ENCODE measurements at places on chromosomes 5 and 9.

- no peak for DNase-seq
These were observed 82.6 kb downstream of the ALDH7A1 start for GRCh38 chr5:126512451-126512850.

DNA sequence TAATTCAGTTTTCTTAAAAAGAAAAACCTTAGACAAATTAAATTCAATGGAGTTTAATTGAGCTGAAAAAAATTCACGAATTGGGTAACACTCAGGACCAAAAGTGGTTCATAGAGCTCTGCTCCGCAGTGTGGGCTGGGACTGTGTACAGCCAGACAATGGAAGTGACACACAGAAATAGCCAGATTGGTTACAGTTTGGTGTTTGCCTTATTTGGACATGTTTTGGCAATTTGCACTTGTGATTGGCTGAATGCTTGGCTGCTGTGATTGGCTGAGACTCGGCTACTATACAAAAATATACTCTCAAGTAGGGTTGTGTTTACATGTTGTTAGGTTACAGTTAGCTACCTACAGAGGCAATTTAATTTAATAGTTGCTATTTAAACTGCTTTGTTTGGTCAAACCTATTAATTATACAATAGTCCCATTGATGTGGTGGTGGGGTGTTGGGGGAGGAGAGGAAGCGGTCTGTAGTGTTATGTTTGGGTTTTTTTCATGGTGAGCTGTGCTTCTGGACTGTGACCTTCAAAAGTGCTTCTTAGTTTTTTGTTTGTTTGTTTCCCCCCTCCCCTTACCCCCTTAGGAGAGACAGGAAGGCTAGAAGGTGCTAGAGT is 95.2 kb downstream of the CNTLN start:
- no peak for DNase-seq

DNA sequence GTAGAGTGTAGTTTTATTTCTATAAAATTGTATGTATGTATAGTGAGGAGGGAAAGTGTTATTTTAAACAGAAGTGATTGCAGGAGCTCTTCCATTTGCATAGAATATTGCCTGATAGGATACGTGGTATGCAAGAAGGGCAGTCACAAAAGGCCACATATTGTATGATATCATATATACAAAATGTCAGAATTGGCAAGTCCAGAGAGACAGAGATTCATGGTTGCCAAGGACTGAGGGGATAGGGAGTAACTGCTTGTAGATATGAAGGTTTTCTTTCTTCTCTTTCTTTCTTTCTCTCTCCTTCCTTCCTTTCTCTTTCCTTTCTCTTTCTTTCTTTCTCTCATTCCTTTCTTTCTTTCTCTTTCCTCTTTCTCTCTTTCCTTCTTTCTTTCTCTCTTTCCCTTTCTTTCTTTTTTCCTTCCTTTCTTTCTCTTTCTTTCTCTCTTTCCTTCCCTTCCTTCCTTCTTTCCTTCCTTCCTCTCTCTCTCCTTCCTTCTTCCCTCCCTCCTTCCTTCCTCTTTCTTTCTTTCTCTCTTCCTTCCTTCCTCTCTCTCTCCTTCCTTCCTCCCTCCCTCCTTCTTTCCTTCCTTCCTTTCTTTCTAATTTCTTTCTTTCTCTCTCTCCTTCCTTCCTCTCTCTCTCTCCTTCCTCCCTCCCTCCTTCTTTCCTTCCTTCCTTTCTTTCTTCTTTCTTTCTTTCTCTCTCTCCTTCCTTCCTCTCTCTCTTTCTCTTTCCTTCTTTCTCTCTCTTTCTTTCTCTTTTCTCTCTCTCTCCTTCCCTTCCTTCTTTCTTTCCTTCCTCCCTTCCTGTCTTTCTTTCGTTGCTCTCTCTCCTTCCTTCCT is 24.5 kb upstream of the WDR38 start:
- no peak for DNase-seq

DNA sequence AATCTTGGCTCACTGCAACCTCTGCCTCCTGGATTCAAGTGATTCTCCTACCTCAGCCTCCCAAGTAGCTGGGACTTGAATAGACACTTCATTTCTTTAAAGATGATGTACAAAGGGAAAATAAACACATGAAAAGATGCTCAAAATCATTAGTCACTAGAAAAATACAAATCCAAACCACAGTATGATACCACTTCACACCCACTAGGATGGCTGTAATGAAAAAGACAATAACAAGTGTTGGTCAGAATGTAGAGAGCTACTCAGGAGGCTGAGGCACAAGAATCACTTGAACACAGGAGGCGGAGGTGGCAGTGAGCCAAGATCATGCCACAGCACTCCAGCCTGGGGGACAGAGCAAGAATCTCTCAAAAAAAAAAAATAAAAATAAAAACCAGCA is 13.0 kb downstream of the F2RL2 start:
- no peak for DNase-seq

- no peak for DNase-seq
These were observed 225.7 kb downstream of the TMEM167A start for GRCh38 chr5:82851471-82851870.

DNA sequence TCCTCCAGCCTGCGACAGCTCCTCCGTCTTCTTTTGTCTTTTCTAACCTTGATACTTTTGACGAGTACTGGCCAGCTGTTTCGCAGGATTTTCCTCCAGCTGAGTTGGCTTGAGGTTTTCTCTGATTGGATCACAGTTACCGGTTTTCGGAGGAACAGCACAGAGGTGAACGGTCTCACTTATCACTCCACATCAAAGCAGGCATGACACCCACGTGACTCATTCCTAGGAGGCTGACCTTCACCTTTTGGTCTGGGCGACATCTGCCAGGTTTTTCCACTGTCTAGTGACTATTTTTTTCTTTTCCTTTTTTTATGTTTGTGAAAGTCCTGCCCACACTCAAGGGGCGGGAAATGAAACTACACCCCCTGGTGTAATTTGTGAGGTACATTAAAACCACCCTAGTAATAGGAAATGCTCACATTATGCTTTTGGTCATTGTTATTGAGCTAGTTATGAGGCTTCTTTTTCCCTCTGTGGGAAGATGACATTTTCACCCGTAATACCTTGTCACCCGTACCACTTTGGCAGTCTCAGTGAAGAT is 319.2 kb downstream of the GADD45G start:
- no peak for DNase-seq

GRCh38 chr5:168135897-168136296 is 155.5 kb upstream of the WWC1 start:
- no peak for DNase-seq

DNA sequence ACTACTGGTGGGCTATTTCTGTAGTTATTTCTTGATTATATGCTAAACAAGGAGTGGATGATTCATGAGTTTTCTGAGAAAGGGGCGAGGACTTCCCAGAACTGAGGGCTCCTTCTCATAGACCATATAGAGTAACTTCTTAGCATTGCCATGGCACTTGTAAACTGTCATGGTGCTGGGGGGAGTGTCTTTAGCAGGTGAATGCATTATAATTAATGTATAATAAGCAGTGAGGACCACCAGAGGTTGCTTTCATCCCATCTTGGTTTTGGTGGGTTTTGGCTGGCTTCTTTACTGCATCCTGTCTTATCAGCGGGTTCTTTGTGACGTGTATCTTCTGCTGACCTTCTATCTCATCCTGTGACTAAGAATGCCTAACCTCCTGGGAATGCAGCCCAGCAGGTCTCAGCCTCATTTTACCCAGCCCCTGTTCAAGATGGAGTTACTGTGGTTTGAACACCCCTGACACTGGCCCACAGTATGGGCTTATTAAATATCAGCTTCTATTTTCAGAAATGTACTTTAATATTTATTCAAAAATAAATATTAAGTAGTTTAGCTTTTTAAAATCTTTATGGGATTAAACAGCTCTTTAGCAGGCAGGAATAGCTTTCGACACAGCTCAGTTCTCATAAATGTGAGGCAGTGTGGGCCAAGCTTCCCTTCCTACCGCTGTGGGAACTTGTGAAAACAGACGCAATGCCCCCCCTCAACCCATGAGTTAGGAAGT is 44.4 kb downstream of the GALNT12 start:
- no peak for DNase-seq

DNA sequence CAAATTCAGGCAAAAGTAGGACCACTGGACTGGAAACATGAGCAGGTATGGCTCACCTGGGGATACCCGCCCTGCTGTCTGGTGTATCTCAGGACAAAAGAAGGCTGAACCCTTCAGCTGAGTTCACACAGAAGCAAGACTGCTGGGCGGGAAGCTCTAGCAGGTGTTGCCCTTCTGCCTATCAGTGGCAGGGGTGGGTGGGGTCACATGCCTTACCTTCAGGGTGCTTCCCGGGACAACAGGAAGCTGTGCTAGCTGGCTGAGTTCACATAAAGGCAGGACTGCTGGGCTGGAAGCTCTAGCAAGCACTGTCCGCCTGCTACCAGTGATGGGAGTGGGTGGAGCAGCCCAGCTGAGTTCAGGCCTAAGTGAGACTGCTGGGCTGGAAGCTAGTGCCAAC is 498.8 kb upstream of the ZNF608 start:
- no peak for DNase-seq

DNA sequence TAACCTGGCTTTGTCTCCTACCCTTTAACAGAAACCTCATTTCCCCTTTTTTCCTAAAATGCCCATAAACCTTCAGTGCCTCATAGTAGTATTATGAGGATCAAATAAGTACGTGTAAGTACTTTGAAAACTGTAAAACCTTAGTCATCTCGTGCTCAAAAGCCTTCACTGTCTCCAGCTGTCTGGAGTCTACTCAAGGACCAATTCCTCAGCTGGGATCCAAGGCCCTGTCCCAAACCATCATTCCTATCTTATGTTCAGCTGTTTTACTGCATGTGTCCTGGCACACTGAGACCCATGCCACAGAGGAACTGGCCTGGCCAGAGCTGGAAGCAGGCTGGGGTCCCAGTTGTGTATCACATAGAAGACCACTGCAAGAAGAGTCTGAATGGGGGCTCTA is 15.9 kb downstream of the ADAMTSL1 start:
- no peak for DNase-seq

DNA sequence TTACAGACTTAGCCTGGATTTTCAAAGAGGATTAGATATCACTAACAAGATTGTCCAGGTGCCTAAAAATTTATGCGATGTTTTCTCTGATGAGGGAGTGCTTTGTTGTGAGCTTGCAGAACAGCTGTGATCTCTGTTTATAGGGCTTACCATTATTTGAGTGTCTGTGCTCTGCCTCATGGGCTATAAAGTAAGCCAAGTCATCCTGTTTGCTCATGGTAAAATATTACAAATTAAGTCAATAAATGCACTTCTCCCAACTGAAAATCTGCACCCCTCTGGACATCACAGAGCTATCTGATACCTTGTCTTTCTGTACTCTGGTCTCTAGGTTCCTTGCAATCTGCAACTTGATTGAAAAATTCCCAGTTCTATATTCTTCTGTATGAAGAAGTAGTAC is 293.4 kb upstream of the ACTBL2 start:
- DNase-seq: no peak

DNA sequence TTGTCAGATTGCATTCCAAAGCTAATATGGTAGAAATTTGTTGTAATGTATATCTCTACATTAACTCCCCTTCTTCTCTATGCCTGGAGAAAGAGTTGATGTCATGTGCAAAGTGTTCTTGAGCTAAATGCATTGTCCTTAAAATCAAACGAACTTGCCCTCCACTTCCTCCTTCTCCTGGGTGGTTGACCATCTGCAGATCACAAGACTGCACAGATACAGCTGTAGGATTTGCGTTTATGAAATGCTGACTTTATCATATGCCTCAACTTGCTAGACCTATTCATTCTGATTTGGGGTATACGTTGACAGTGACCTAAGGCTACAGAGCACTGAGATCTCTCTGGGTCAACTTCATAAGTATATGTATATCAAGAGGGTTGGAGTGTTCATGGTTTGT is 8.3 kb downstream of the TRIM32 start:
- DNase-seq: no peak

GRCh38 chr9:126965541-126966428 is 51.2 kb downstream of the RALGPS1 start:
- no peak for DNase-seq

GRCh38 chr9:27799326-27799725 is 226.0 kb upstream of the C9orf72 start:
- no peak for DNase-seq

- no peak for DNase-seq
These were observed 118.0 kb downstream of the PRKACG start for GRCh38 chr9:68895741-68896478.

DNA sequence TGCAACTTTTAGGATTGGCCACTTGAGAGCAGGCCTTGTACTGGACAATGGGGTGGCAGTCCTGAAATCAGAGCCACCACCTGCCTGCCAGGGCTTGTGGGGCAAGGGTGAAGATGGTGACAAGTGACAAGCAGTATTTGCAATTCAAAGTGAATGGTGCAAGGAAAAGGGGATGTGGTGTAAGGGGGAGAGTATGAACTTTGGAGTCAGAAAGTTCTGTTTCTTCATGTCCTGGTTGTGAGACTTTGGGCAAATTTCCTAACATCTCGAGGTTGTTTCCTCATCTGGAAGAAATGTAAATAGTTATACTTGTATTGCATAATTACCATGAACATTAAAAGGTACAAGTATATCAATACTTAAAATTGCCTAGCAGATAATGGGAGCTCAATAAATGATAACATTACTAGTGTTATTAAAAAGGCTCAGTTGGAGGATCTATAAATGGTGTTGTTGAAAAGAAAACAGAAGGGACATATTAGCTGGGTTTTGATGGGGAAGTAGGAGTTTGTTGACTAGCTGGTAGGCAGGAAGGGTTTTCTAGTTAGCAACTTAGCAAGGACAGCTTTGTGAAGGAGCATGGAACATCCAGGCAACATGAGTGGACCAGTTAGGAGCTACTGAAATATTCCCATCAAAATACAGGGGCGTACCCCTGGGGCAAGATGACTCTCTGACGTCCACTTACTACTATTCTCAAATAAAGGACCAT is 21.3 kb upstream of the MEGF9 start:
- DNase-seq: no peak

- peak; percentile 10 for DNase-seq
These were observed 47.1 kb upstream of the AKNA start for GRCh38 chr9:114434878-114435311.

- no peak for DNase-seq
These were observed 299.7 kb downstream of the CWC27 start for GRCh38 chr5:65068410-65068809.

DNA sequence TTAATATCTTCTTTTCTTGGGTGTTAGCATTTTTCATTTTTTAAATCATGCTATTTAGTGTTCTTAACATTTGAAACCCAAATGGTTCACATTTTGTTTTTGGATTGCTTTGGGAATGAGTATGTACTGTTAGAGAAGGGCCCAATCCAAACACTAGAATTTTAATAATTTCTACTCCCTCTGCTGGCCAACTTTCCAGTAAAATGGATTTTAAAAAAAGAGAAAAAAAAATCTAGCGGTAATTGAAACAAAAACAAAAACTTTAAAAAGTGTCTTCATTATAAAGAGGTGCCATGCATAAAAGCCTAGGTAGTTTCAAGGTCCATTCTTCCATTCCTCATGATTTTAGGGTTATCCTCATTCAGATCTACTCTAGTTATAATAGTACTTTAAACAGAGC is 32.1 kb upstream of the RICTOR start:
- no peak for DNase-seq

GRCh38 chr5:59380350-59380951 is 513.1 kb downstream of the PDE4D start:
- DNase-seq: no peak

GRCh38 chr5:149489605-149490037 is 61.6 kb downstream of the CSNK1A1 start:
- no peak for DNase-seq

GRCh38 chr9:37983381-37984067 is 79.6 kb upstream of the SLC25A51 start:
- DNase-seq: no peak

GRCh38 chr5:57676222-57677098 is 193.8 kb upstream of the ACTBL2 start:
- DNase-seq: no peak
